Central memory CD8-positive, alpha-beta T cell (primary cell): ENCODE measurements at places on chromosomes 1 and 21.

DNA sequence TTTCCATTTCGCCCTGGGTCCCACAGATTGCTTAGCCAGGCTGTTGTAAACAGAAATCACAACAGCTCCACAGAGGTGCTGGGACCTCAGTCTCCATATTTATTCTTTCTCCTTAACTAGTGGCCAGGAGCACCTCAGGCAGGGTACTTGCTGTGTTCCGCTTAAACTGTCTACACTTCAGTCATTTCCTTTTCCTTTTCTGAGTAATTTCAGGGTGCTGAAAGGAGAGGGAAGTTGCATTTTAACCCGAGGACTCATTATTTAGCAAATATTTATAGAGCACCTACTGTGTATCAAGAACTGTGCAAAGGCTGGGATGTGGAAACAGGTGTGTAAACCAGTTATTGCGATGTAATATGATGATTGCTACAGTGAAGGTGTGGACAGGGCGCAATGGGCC, 41.9 kb downstream of the ACP6 start:
- H3K4me3 ChIP-seq = peak overlapping the region; percentile 26
- no peak overlapping the region for H3K27ac ChIP-seq
- H3K4me1 ChIP-seq = peaks cover 22% of the 10 kb centered on the region
- H3K36me3 ChIP-seq = no peaks in the 10 kb centered on the region
- no peak for DNase-seq

DNA sequence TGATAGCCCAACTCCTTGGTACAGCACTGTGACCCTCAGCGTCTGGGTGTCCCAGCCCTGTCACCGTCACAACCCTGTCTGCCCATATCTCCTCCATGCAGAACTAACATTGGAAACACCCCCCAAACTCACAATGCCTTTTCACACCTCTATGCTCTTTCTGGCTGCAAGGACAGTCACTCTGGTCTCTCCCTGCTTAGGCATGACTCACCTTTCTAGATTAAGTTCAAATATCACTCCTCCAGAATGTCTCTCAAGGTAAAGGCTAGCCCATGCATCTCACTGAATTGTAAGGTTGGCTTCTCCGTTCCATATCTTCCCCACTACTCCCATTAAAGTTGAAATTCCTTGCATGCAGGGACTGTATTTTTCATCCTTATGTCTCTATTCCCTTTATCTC, 17.0 kb upstream of the CAPN8 start:
- H3K27me3 ChIP-seq = no peaks in the 10 kb centered on the region
- H3K27ac ChIP-seq = no peak overlapping the region
- no peak overlapping the region for H3K4me3 ChIP-seq
- no peak for DNase-seq

- peak; percentile 69 for DNase-seq
- peak overlapping the region; percentile 97 for H3K27ac ChIP-seq
- no peaks in the 10 kb centered on the region for H3K27me3 ChIP-seq
- H3K36me3 ChIP-seq = peaks cover 15% of the 10 kb centered on the region
Observed at GRCh38 chr1:210332233-210332632, 3.5 kb downstream of the HHAT start.

DNA sequence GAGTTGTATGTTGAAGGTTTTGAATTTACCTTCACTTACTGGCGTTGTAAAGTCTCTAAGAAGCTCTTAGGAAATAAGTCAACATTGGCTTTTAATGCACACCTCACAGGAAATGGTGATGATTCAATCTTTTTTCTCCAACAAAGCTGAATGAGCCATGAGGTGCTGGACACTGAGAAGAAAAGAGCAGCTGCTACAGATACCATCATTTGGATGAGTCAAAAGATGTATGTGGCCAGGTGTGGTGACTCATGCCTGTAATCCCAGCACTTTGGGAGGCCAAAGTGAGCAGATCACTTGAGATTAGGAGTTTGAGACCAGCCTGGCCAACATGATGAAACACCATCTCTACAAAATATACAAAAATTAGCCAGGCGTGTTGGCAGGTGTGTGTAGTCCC, 3.3 kb upstream of the IL23R start:
- H3K27ac ChIP-seq = peak overlapping the region; percentile 49
- H3K4me3 ChIP-seq = no peak overlapping the region
- H3K36me3 ChIP-seq = peaks cover 5% of the 10 kb centered on the region
- no peak for DNase-seq
- H3K4me1 ChIP-seq = peaks cover 5% of the 10 kb centered on the region

DNA sequence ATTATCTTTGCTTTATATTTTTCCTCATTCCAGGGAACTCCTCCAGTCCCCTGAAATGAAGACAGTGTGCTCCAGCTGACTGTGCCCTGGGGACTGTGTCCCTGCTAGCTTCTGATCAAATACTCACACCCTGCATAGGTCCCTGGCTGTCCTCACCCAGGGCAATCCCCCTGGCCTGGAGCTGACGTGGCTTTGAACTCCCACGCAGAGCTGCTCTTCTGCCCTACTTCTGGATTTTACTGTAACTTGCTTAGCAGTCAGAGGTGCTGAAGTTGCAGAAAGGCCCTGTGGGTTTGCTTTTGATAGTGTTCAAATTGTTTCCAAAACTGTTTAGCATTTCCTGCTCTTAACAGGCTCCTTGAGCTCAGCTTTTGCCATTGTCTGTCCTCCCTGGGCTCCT, 186.5 kb downstream of the FASLG start:
- DNase-seq = no peak
- peaks cover 19% of the 10 kb centered on the region for H3K4me1 ChIP-seq
- H3K4me3 ChIP-seq = peak overlapping the region; percentile 28
- no peaks in the 10 kb centered on the region for H3K36me3 ChIP-seq
- H3K27ac ChIP-seq = peak overlapping the region; percentile 71

DNA sequence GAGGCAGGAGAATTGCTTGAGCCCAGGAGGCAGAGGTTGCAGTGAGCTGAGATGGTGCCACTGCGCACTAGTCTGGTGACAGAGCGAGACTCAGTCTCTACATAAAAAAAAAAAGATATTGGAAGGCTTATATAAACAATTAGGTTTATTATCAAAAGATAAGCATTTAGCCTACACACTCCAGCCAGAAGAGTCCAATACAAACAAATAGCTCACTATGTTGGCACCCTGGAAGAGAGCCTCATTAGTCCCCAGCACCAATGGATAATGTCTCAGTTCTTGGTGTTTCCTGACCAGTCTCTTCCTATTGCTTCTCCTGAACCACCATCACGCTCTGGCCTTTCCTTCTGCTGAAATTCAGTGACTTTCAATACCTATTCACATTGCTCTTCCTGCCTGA, 48.6 kb upstream of the ATP1A1 start:
- H3K27ac ChIP-seq = peak overlapping the region; percentile 45
- peaks cover 40% of the 10 kb centered on the region for H3K4me1 ChIP-seq
- no peaks in the 10 kb centered on the region for H3K36me3 ChIP-seq
- DNase-seq = no peak
- H3K27me3 ChIP-seq = no peaks in the 10 kb centered on the region

DNA sequence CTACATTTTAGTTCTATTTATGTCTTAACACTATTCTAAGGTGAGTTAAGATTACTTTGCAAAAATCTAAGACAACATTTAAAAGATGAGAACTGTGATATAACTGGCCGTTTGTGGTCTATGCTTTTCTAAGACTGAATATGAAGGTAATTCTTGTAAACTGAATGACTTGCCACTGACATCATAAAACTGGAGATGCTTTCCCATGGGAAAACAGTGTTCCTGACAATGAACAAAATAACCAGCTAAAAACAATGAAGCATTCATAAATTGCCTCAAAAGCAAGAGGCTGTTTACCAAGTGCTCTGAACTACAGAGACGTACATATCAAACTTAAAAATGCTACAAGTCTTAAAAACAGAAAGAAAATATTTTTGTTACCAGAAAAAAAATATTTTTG, 54.7 kb downstream of the APP start:
- no peaks in the 10 kb centered on the region for H3K4me1 ChIP-seq
- H3K27me3 ChIP-seq = no peaks in the 10 kb centered on the region

DNA sequence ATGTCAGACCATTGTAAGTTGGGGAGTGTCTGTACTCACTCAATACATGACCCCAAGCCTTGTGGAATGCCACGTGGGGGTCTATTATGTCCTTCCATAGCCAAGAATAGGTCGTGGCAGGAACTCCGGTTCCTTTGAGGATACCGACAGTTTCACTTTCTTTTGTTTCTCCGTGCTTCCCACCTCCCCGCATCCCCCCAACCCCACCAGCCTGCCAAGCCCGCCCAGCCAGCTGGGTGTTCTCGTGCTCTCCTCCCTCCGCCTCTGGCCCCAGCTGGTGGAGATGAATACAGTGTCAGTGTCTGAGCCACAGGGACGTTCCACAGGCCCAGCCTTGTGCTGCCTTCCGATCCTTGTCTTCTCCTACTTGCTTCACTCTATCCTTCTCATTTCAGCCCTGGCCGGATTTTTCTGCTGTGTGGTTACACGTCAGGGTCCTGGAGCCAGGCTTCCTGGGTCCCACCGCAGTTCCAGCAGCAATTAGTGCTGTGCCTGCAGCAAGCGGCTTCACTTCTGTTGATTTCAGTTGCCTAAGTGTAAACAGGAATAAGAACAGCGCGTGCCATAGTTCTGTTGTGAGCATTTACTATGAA, 4.1 kb upstream of the AGTRAP start:
- peaks cover 7% of the 10 kb centered on the region for H3K36me3 ChIP-seq
- no peaks in the 10 kb centered on the region for H3K27me3 ChIP-seq
- peaks cover 44% of the 10 kb centered on the region for H3K4me1 ChIP-seq
- H3K27ac ChIP-seq = peak overlapping the region; percentile 86
- peak overlapping the region; percentile 76 for H3K4me3 ChIP-seq

DNA sequence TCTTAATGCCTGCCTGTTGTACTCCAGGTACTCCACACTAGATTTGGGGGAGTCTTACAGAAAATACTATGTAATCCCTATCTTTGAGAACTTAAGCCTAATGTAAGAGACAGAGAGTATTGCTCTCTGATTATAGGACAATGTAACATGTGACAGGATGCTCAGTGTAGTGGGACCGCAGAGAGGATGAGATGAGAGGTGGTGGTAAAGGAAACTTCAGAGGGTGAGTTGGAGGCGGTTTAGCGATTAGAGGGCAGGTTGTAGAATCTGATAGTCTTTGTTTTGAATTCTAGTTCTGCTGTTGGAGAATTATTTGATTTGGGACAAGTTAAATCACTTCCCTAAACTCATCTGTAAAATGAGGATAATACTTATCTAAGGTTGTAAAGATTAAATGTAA, 5.4 kb downstream of the SOAT1 start:
- peaks cover 54% of the 10 kb centered on the region for H3K4me1 ChIP-seq
- H3K4me3 ChIP-seq = peak overlapping the region; percentile 10

DNA sequence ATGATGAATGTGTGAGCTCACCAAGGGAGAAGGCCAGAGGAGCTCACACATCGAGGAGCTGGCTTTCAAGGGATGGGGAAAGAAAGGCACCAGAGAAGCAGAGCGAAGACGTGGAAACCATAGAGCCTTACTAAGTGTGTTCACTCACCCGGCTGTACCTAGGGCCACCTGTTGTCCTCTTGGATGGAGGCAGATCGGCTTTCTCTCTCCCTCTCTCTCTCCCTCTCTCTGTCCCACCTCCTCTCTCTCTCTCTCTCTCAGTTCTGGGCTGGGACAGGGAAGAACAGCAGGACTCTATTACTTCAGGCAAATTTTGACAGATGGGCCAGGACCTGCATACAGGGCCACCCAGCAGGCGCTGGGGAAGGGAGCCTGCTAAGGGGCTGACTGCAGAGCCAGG, 64.8 kb downstream of the HIVEP3 start:
- H3K4me1 ChIP-seq = peaks cover 18% of the 10 kb centered on the region
- no peak for DNase-seq
- peaks cover 4% of the 10 kb centered on the region for H3K36me3 ChIP-seq
- no peak overlapping the region for H3K27ac ChIP-seq

DNA sequence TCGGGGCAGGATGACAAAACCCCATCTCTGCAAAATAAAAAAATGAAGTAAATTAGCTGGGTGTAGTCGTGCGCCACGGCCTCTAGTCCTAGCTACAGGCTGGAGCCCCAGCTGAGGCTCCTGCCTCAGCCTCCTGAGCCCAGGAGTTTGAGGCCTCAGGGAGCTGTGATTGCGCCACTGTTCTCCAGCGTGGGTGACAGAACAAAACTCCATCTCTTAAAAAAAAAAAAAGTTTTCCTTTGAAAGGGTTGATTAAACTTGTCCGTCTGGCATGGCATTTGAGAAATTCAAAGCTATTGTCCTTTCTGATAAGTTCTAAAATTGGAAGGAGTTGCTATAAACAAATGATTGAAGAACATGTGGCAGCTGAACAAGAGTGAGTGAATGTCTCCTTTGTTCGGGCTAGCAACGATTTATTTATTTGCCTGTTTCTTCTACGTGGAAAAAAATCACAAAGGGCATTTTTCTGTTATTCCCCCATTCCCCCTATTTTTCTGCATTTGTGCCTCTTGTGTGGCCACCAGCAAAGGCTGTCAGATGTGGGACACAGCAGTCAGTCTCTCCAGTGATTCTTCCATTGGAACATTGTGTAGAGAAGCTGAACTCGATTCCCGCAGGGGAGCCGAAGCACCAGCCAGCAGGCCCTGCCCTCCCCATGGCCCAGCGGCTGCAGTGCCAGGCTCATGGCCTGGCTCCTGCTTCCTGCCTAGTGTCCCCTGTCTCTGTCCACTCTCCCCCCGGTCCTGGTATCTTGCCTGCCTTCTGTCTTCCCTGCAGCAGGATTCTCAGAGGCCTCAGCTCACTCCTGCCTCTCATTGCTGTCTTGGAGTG, 21.5 kb upstream of the PWP2 start:
- peaks cover 74% of the 10 kb centered on the region for H3K36me3 ChIP-seq
- H3K4me1 ChIP-seq = peaks cover 98% of the 10 kb centered on the region
- no peak for DNase-seq
- H3K27me3 ChIP-seq = no peaks in the 10 kb centered on the region

GRCh38 chr1:42334240-42335049, 590 bp downstream of the FOXJ3 start:
- H3K4me1 ChIP-seq = peaks cover 66% of the 10 kb centered on the region
- peak overlapping the region; percentile 93 for H3K4me3 ChIP-seq
- H3K27me3 ChIP-seq = no peaks in the 10 kb centered on the region
- peak overlapping the region; percentile 82 for H3K27ac ChIP-seq
- no peak for DNase-seq
- H3K36me3 ChIP-seq = peaks cover 14% of the 10 kb centered on the region

DNA sequence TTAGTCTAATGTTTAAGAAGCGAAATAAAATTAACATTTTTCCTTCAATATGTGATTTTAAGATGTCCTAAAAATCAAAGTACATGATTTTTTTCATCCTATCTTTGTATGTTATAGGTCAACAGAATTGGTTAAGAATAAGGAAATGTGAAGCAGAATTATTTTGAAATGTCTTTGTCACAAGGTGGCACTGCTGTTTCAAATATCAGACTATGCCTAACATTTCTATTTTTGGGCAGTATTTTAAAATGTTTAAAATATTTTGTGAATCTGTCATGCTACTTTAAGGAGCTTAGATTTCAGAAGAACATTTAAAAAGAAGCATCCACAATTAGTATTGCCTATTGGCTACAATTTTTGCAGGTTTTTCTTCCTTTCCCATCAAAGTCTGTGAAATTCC, 38.7 kb downstream of the AMY1C start:
- no peaks in the 10 kb centered on the region for H3K36me3 ChIP-seq
- H3K4me1 ChIP-seq = no peaks in the 10 kb centered on the region
- no peak for DNase-seq
- no peak overlapping the region for H3K4me3 ChIP-seq

GRCh38 chr1:55353707-55354620, 138.8 kb upstream of the USP24 start:
- no peak overlapping the region for H3K27ac ChIP-seq
- H3K4me1 ChIP-seq = no peaks in the 10 kb centered on the region
- no peak for DNase-seq
- H3K36me3 ChIP-seq = no peaks in the 10 kb centered on the region
- peaks cover 79% of the 10 kb centered on the region for H3K27me3 ChIP-seq
- H3K4me3 ChIP-seq = no peak overlapping the region

- H3K4me1 ChIP-seq = no peaks in the 10 kb centered on the region
- H3K27ac ChIP-seq = no peak overlapping the region
- H3K36me3 ChIP-seq = no peaks in the 10 kb centered on the region
- no peak overlapping the region for H3K4me3 ChIP-seq
- H3K27me3 ChIP-seq = peaks cover 26% of the 10 kb centered on the region
Observed at GRCh38 chr1:227333423-227333822, 15.1 kb upstream of the CDC42BPA start.
